ENCODE measurements at places on chromosomes 16 and 17. TPM values are rescaled to one million over a fixed set of nuclear protein-coding genes. Genes with fewer than 3 reads are reported as not detected.
A peak's percentile ranks its signal among the peaks of the same experiment; 100 is the strongest.

The BPTF gene
- 50.5 TPM for polyA plus RNA-seq

DNA sequence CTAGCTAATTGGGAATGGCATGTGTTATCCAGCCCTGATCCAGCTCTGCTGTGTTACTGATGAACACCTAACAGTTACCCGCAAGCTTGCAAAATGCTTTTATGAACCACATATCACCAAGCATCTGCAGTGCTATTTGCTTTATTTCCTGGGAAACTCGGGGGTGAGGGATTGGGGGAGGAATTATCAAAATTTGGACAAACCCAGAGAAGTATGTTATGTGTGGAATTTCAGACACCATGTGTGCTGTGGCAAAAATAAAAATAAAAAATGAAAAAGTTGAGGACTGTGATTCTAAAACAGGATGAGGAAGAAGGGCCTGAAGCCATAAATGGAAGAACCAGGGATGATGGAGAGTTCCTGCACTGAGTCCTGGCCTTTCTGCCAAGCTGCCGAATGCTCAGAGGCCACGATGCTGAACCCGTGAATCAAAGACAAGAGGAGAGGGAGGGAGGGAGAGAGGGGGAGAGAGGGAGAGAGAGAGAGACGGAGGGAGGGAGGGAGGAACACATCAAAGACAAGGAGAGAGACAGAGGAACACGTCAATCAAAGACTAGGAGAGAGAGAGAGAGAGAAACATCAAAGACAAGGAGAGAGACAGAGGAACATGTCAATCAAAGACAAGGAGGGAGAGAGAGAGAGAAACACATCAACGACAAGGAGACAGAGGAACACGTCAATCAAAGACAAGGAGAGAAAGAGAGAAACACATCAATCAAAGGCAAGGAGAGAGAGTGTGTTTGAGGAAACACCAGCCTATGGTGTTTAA lies 89.8 kb downstream of the MRM3 start:
- H3K27me3 ChIP-seq, result no peaks in the 10 kb centered on the region
- no peak overlapping the region for H3K27ac ChIP-seq
- no peak overlapping the region for H3K4me3 ChIP-seq
- no peaks in the 10 kb centered on the region for H3K36me3 ChIP-seq
- H3K4me1 ChIP-seq, result no peaks in the 10 kb centered on the region

GRCh38 chr16:27208796-27209195 lies 5.5 kb downstream of the KDM8 start:
- no peak overlapping the region for H3K27ac ChIP-seq
- peaks cover 9% of the 10 kb centered on the region for H3K4me1 ChIP-seq
- no peak overlapping the region for H3K4me3 ChIP-seq
- no peaks in the 10 kb centered on the region for H3K27me3 ChIP-seq
- DNase-seq, result no peak

The MYO1C gene
- 34.1 TPM for polyA plus RNA-seq

- peak overlapping the region; percentile 32 for H3K27ac ChIP-seq
- H3K4me1 ChIP-seq, result peaks cover 29% of the 10 kb centered on the region
- no peaks in the 10 kb centered on the region for H3K36me3 ChIP-seq
- no peaks in the 10 kb centered on the region for H3K27me3 ChIP-seq
- H3K4me3 ChIP-seq, result no peak overlapping the region
Measured at GRCh38 chr16:67917852-67918236, 13.8 kb downstream of the CTRL start.

DNA sequence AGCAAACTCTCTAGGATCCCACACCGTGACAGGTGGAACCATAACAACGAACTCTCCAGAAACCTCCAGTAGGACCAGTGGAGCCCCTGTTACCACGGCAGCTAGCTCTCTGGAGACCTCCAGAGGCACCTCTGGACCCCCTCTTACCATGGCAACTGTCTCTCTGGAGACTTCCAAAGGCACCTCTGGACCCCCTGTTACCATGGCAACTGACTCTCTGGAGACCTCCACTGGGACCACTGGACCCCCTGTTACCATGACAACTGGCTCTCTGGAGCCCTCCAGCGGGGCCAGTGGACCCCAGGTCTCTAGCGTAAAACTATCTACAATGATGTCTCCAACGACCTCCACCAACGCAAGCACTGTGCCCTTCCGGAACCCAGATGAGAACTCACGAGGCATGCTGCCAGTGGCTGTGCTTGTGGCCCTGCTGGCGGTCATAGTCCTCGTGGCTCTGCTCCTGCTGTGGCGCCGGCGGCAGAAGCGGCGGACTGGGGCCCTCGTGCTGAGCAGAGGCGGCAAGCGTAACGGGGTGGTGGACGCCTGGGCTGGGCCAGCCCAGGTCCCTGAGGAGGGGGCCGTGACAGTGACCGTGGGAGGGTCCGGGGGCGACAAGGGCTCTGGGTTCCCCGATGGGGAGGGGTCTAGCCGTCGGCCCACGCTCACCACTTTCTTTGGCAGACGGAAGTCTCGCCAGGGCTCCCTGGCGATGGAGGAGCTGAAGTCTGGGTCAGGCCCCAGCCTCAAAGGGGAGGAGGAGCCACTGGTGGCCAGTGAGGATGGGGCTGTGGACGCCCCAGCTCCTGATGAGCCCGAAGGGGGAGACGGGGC lies 1.3 kb downstream of the SPN start:
- H3K27ac ChIP-seq, result no peak overlapping the region
- DNase-seq, result no peak
- H3K4me1 ChIP-seq, result peaks cover 21% of the 10 kb centered on the region
- H3K4me3 ChIP-seq, result no peak overlapping the region
- no peaks in the 10 kb centered on the region for H3K36me3 ChIP-seq

GRCh38 chr17:75645501-75645888 lies 12.3 kb downstream of the SMIM5 start:
- no peak for DNase-seq
- no peaks in the 10 kb centered on the region for H3K27me3 ChIP-seq
- no peak overlapping the region for H3K4me3 ChIP-seq
- H3K27ac ChIP-seq, result no peak overlapping the region
- H3K36me3 ChIP-seq, result peaks cover 8% of the 10 kb centered on the region

DNA sequence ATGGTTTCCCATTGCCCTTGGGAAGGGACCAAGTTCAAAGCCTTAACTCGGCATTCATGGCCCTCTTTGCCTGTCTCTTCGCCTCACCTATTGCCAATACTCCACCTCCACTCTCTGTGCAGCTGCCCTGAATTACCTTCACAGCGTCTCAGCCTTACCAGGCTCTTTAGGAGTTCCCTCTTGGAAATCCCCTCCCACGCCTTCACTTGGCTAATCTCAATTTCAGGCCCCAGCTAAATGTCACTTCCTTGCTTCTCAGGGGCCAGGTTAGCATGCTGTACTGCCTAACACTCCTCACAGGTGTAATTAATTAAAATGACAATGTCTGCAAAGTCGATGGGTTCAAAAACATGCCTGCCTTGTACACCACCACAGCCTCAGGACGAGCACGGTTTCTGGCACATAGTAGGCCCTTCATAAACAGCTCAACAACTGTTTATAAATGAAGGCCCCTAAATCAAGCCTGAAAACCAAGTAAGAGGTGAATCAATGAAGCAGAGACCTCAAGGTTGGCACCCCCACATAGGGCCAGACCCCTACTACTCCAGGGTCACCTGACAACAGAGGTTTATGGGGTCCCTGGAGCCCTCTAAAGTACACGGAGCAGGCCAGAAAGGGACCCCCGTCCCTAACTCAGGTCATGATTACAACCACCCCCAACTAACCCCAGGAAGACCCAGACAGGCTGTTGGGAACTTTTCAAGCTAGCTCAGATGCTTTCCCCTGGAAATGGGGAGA lies 11.2 kb upstream of the EEF2K start:
- H3K4me1 ChIP-seq, result peaks cover 10% of the 10 kb centered on the region
- no peak overlapping the region for H3K4me3 ChIP-seq
- peak overlapping the region; percentile 9 for H3K27ac ChIP-seq
- H3K27me3 ChIP-seq, result no peaks in the 10 kb centered on the region
- H3K36me3 ChIP-seq, result no peaks in the 10 kb centered on the region

The TNP2 gene
- not detected for polyA plus RNA-seq

DNA sequence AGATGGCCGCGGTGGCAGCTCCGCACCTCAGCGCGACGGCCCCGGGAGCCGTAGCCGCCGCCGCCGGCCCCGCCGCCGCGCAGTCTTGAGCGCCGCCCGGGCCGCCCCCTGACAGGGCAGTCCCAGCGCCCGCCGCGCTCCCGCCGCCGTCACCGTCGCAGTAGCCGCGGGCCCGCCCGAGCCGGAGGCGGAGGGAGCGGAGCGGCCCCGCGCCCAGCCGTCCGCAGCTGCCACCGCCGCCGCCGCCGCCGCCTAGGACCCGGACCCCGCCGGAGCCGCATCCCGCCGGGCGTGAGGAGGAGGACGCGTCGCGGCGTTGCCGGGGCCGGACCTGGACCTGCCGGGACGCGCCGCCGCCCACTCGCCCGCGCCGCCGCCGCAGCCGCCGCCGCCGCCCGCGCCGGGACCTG lies 218 bp downstream of the TNRC6C start:
- H3K4me3 ChIP-seq, result peak overlapping the region; percentile 69
- H3K36me3 ChIP-seq, result no peaks in the 10 kb centered on the region
- H3K27me3 ChIP-seq, result peaks cover 34% of the 10 kb centered on the region
- peaks cover 14% of the 10 kb centered on the region for H3K4me1 ChIP-seq
- DNase-seq, result no peak

The SUPT4H1 gene
- 102 TPM for polyA plus RNA-seq

The CPHXL2 gene
- not detected for polyA plus RNA-seq

The CCL1 gene
- polyA plus RNA-seq, result not detected

DNA sequence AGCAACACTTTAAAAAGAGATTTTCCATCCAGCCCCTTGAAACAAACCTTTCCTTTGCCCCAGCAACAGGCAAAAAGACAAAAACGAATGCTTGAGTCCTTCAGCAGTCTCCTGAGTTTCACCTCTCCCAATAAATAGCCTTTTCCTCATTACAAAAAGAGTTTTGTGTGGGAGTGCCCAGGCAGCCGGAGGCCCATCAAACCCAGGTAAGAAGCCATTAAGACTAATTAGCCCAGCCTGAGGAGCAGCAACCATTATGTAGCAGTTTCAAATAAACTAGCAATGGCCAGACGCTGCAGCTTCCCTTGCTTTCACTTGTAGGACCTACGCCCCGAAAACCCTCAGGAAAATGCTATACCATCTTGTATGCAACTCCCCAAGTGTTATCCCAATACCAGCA lies 15.6 kb downstream of the GAS7 start:
- H3K4me3 ChIP-seq, result no peak overlapping the region
- H3K27ac ChIP-seq, result no peak overlapping the region
- no peaks in the 10 kb centered on the region for H3K36me3 ChIP-seq
- no peaks in the 10 kb centered on the region for H3K4me1 ChIP-seq
- H3K27me3 ChIP-seq, result no peaks in the 10 kb centered on the region

GRCh38 chr16:49484451-49484849 lies 110.8 kb downstream of the C16orf78 start:
- no peak overlapping the region for H3K27ac ChIP-seq
- H3K27me3 ChIP-seq, result peaks cover 7% of the 10 kb centered on the region
- no peaks in the 10 kb centered on the region for H3K36me3 ChIP-seq
- no peak overlapping the region for H3K4me3 ChIP-seq
- peak; percentile 39 for DNase-seq

DNA sequence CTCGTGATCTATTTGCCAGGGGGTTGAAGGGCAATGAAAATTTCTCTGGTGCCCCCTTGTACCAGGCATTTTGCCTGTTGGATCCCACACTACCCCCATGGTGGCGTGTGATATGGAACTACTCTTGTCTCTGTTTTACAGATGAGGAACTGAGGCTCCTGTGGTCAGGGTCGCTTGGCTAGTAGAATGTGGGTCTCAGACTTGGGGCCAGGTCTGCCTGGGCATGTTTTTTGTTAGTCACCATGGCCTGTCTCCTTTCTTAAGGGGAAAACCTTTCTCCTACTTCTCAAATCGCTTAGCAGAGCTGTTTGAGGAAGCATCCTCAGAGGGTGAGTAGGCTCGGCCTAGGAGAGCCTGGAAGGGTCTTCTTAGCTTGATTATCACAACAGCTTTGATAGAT lies 51.2 kb downstream of the CLEC16A start:
- no peaks in the 10 kb centered on the region for H3K4me1 ChIP-seq
- no peak for DNase-seq
- H3K27ac ChIP-seq, result no peak overlapping the region
- H3K27me3 ChIP-seq, result no peaks in the 10 kb centered on the region
- H3K36me3 ChIP-seq, result peaks cover 3% of the 10 kb centered on the region

The NLRC3 gene
- polyA plus RNA-seq, result 0.61 TPM

DNA sequence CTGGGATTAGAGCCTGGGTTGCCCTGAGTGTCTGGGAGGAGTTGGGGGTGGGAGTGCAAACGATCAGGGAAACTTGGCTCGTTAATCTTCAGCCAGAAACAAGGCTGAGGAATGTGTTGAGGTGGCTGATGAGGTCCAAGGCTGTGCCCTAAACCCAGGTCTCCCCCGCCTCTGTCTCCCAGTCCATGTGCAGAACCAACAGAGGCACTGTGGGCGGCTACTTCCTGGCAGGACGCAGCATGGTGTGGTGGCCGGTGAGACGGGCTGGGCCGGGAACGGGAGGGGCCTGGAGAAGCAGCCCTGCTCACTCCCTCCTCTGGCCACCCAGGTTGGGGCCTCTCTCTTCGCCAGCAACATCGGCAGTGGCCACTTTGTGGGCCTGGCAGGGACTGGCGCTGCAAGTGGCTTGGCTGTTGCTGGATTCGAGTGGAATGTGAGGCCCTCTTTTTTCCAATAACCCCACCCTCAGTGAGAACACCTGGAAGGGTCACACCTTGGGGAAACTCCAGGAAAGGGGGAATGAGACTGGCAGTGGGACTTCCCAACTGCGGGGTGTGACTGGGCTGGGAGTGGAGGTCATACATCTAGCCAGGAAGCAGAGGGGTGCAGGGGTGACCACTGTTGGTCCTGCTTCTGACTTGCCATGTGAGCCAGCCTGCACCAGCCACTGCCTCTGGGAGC lies 1.7 kb downstream of the SLC5A2 start:
- H3K4me1 ChIP-seq, result no peaks in the 10 kb centered on the region
- DNase-seq, result no peak
- H3K36me3 ChIP-seq, result no peaks in the 10 kb centered on the region
- peaks cover 60% of the 10 kb centered on the region for H3K27me3 ChIP-seq
- H3K27ac ChIP-seq, result no peak overlapping the region
- H3K4me3 ChIP-seq, result no peak overlapping the region

- no peaks in the 10 kb centered on the region for H3K4me1 ChIP-seq
- no peak overlapping the region for H3K4me3 ChIP-seq
- H3K27me3 ChIP-seq, result no peaks in the 10 kb centered on the region
- no peak overlapping the region for H3K27ac ChIP-seq
Measured at GRCh38 chr17:58309918-58310259, 18.7 kb downstream of the TSPOAP1 start.

DNA sequence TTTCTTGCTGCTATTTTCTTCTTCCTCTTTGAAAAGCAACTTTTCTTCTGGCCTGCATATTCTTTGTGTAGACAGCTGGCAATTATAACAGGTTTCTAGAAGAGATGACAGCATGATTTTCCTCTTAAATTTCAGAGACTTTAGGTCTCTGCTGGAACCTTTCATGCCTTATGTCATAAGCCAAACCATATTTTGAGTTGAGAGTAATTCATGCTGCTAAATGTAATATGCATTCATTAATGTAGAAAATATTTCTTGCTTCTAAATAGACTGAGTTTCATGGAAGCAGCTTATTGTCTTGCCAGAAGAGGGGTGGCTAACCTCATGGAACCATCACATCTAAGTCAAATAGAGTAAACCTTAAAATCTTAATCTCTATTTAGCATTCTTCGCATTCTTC lies 25.9 kb upstream of the ABCA9 start:
- no peak overlapping the region for H3K27ac ChIP-seq
- H3K4me1 ChIP-seq, result no peaks in the 10 kb centered on the region
- no peak overlapping the region for H3K4me3 ChIP-seq

Data from cardiac muscle cell (in vitro differentiated cells and primary cell).